ENCODE measurements at places on chromosomes 1 and 21. TPM values are rescaled to one million over a fixed set of nuclear protein-coding genes. Genes with fewer than 3 reads are reported as not detected.

DTL gene
- total RNA-seq: 6.9 TPM

KRTAP15-1 gene
- not detected for total RNA-seq

DNASE2B gene
- total RNA-seq: not detected

ZP4 gene
- not detected for total RNA-seq
